ENCODE measurements at places on chromosomes 6 and 20.

DNA sequence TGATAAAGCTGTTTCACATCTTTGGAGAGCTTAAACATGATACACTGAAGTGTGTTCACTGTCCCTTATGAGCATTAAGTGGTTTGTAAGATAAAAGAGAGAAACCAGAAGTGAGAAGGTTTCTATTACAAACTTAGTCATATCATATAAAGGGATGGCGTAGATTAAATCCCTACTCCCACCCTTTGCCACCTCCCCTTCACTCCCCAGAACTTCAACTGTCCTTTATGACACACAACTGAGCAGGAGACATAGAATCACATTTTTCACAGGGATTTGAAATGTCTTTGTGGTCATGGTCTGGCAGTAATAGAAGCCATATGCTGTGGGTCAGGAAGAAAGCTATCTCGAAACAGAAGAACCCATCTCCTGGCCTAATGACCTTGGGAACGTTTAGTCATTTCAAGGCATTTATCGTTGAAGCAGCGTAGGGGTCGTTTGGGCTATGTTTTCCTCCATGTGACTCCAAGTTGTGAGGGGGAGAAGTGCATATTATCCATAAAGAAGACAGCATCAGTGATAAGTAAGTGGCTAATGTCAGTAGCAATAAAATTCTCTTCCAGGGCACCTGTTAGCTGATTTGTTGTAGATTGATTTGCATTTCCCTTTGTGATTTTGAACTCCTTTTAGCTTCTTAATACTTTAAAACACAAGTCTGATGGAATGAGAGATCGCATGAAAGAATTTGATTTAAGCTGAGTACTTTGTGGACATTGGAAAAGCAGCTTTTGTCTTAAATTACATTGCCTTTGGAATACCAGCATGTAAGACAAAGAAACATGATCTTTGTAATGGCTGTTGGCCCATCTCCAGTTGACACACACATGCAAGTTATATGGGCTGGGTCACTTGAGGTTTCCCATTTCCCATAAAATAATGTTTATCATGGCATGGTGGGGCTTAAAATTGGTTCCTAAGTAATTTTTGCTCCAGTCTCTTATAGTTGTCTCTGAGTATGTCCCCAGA, 501.5 kb upstream of the FLRT3 start:
- DNase-seq = no peak

- peak; percentile 21 for DNase-seq
Observed at GRCh38 chr6:154319231-154319858, 37.3 kb downstream of the IPCEF1 start.

GRCh38 chr20:17946572-17947473, 21.8 kb downstream of the SNX5 start:
- no peak for DNase-seq

GRCh38 chr20:46057856-46058598, 29.0 kb downstream of the SLC12A5 start:
- peak; percentile 50 for DNase-seq

GRCh38 chr6:55694148-55694547, 115.2 kb upstream of the HMGCLL1 start:
- DNase-seq = peak; percentile 55

DNA sequence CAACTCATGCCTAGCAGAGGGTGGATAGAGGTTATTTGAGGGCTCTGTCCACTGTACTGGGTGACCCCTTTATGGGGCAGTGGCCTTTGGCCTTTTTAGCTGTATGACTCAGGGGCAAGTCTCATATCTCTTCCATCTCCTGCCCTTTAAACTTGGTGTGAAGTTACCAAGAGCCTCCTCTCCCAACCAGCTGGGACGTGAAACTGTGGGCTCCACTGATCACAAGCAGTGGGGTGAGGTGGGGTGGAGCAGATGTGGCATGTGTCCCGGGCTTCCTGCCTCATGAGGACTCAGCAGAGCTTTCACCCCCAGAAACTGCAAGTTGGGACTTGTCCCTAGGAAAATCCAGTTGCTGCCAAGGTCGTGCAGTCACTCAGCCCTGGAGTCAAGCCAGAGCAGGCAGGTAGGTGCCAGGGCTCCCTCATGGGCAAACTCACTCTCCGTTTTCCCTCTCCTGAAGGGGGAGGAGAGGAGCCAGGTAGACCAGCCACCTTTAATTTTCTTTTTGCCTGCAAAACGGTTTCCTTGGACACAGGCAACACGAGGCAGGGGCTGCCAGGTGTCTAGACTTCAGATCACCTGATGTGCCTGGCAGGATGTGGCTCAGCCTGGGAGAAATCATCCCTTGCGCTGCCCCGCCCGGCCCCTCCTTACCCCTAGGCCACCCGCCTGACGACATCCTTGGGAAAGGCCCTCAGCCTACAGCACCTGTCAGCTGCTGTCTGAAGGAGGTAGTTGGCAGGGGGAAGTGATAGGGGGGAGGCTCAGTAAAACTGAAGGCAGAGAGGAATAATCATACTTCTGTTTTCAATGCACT, 4.0 kb downstream of the CDKN1A start:
- DNase-seq = no peak

- DNase-seq = peak; percentile 82
Observed at GRCh38 chr6:111789598-111789997, 83.7 kb downstream of the FYN start.

- DNase-seq = no peak
Observed at GRCh38 chr20:15396900-15397299, 1059.5 kb upstream of the FLRT3 start.

- peak; percentile 49 for DNase-seq
Observed at GRCh38 chr6:105402090-105402938, 568 bp downstream of the PREP start.

- DNase-seq = peak; percentile 78
Observed at GRCh38 chr20:49846206-49846807, 33.7 kb downstream of the SLC9A8 start.

GRCh38 chr20:58595167-58595566, 55.9 kb upstream of the STX16 start:
- DNase-seq = no peak

Data from fibroblast of pulmonary artery (primary cell).